ENCODE measurements at places on chromosomes 5 and 9.

- DNase-seq, result peak; percentile 53
Observed at GRCh38 chr5:36739751-36740221, 133.4 kb downstream of the SLC1A3 start.

DNA sequence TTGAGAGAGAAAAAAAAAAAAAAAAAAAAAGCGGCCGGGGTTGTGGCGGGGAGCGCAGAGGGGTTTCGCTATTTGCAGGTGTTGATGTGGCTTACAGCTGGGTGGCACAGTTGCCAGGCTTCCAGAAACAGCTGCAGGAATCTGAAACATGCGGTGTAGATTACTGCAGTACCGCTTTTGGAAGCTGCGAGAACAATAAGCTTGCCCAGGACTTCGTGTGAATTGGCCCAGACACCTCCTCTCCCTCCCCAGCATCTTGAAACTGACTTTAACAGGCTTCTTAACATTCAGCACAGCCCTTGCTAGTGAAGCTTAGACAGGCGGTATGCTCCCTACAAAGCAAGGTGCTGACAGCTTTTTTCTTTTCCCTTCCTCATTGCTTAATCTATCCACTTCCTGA, 104.0 kb downstream of the ATP10B start:
- DNase-seq, result no peak

- no peak for DNase-seq
Observed at GRCh38 chr5:72117307-72117706, 10.0 kb downstream of the MAP1B start.

DNA sequence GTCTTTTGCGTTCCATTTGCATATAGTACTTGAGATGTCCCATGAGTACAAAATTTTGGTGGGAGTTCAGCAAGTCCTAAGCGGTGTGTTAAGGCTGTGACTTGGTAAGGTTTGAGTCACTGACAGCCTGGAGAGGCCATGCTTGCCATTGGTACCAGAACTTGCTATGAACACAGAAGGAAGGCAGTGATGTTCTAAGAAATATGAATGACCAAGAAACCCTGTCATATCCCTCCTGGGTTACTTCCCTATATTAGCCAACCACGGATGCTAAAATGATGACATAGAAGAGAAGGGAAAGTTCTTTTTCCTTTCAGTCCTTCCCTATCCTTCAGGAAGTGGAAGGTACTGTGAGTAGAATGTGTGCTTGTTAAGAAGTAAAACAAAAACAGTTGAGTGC, 136.7 kb downstream of the GCNT1 start:
- DNase-seq, result no peak
